Stimulated activated CD8-positive, alpha-beta memory T cell treated with anti-CD3 and anti-CD28 coated beads, Interleukin-4, amount 100 ng/mL, for 1 hour (primary cell): ENCODE measurements at places on chromosomes 2 and 18.

DNA sequence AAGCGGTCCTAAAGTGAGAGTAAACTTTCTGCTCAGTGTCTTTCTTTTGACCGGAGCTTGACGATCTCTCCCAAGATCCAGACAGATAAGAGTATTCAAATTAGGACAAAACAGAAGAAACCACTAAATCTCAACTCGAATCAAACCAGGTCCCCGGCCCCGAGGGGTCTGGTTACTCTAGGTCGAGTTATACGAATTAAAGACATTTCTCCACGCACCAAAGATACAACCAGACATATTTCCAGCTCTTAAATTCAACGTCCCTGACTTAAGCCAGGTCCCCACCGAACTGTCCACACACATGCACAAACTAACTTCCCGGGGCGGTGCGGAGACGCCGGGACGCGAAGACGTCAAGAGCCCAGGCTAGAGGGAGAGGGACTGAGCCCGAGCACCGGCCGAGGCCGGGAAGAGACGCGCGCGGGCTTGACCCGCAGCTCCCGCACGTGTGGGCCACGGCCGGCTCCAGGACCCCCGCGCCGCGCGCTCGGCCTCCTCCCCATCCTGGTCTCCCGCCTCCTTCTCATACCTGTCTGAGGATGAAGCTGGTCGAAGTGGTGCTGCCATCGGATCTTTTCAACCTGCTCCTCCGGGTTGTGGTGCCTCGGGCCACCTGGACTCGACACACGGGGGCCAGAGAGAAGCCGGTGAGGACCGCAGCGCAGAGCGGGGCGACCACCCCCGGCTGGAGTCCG lies 896 bp downstream of the CACNB4 start:
- DNase-seq = no peak

GRCh38 chr2:136141510-136142149 lies 23.7 kb upstream of the CXCR4 start:
- no peak for DNase-seq

DNA sequence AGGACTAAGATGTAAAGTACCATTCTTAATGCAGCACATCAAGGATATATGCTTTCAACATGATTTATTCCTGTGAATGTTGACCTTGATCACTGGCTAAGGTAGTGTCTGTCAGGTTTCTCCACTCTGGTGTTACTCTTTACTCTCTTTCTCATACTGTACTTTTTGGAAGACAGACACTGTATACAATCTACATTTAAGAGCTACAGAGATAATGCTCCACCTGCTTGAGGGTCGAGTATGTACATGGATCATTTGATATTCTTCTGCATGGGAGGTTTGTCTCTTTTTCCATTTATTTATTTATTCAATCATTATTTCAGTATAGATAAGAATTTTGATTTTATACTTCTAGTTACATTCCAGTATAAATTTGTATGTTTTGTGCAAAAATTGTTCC lies 199.5 kb upstream of the RGPD4 start:
- DNase-seq = no peak

DNA sequence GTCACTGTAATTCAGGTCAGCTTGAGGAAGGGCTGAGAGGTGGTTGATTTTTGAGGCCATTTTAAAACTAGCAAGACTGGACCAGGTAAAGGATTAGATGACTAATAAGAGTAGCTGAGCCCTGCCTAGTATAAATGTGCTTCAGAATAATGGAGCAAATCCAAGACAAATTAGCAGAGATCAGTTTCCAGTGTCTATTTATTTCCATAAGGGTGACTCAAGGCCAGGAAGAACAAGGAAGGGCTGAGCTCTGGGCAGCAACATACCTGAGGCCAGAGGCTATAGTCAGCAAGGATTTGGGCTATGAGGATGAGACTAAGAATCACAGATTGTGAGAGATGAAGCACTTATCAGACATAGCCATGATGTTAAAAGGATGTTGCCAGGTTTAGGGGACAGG lies 339.0 kb upstream of the LRRTM1 start:
- no peak for DNase-seq

GRCh38 chr2:120669121-120669952 lies 66.3 kb upstream of the GLI2 start:
- no peak for DNase-seq

DNA sequence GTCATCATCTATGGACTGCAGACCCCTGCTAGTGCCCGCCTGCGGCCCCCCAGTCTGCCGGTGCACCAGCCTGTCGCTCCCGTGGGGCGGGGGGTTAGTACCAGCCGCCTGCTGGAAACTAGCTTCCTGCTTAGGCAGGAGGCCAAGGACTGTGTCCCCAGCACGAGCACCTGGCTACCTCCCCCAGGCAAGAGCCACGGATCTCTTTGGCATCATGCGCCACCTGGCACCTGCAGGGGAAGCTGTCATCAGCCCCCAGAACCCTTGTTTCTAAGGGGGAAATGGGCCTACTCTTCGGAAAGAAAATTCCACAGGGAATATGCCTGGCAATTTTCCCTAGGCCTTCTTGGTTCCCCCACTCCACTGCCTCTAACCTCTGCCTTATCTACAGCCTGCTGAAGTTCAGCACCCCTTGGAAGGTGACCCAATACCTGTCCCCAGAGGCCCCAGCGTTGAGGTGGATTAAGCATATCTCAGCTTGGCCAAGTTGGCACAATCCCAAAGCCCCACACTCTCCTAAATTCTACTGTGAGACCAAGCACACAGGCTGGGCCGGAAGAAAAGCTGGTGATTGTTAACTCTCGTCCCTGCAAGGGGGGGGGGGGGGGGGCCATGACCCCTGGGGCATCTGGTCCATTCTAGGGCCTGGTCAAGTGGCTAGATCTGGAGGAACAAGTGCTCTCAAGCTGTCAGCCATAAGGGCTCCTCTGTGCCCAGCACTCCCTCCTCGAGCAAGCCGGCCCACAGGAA lies 62.0 kb upstream of the POMC start:
- DNase-seq = no peak

DNA sequence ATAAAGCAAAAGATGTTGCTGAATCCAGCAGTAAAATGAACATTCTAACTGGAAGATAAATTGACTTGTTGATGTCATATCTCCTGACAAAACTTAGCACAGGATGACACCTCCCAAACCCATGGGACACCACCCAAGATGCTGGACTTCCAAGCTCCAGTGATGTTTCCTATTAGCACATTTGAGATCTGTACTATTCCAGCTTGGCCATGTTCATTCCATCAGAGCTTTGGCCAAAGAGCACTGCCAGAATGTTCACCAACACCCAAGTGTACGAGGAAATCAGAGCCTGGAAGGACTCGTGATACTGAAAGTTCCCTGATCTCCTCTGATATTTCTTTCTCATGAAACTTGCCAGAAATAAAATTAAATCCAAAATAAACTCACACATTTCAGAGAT lies 44.7 kb downstream of the PID1 start:
- no peak for DNase-seq

DNA sequence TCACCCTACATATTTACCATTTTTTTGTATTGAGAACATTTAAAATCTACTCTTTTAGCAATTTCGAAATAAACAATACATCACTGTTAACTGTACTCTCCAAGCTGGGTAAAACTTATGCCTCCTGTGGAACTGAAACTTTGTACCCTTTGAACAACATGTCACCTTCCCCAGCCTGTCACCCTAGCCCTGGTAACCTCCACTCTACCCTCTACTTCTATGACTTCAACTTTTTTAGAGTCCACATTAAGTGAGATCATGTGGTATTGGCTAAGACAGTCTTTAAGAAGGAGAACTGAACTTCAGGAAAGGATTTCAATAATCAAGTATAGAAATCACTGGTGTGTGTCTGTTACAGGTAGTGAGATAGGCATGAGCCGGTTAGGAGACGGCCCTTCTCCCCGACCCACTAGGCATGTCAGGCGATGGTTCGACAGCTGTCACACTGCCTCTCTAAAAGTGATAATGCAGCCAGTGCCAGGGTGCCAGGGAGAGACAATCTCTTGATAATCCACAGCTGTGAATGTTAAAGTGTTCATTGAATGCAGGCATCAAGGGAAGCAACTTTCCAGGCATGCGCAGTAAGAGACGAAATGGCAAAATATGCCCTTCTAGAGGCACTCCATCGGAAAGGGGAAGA lies 74.6 kb upstream of the RNF152 start:
- DNase-seq = no peak

DNA sequence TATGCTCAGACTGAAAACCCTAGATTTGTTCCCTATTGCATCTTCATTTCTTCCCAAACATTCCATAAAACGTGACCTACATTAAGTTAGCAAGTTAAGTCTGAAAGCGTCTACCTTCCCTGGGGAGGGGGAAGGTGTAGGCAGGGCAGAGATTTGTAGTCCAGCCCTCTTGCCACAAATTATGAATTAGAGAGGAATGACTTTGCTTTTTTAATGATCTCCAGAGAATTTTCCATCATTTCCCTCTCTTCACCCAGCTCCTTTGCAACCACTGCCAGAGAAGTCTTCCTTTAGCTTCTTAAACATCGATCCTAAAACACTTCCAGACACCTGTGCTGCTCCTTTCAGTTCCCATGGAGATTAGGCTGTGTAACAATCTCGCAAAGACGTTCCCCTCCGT lies 1.2 kb downstream of the C2orf76 start:
- no peak for DNase-seq

- DNase-seq = no peak
Observed at GRCh38 chr2:8558096-8558495, 123.8 kb upstream of the ID2 start.

- no peak for DNase-seq
Observed at GRCh38 chr2:95026471-95027368, 1.2 kb downstream of the MAL start.

DNA sequence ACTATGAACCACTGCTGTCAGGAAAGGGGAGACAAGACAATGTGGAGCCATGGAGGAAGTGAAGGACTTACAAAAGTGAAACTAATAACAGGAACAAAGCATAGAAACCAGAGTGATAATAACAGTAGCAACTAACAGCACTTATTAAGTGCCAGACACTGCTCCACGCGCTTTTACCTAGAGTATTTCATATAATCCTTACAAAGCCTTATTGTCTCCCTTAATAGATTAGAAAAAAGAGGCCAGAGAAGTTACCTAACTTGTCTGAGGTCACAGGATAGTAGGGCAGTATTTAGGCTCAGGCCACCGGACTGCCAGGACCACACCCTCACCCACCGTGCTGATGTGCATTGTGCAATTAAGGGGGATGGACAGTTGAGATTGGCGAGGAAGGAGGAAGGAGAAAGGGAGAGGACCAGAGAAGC lies 98.6 kb upstream of the NFU1 start:
- DNase-seq = no peak

- DNase-seq = no peak
Observed at GRCh38 chr18:2627821-2628276, 27.7 kb upstream of the SMCHD1 start.

- no peak for DNase-seq
Observed at GRCh38 chr2:203543898-203544328, 8.8 kb upstream of the RAPH1 start.

DNA sequence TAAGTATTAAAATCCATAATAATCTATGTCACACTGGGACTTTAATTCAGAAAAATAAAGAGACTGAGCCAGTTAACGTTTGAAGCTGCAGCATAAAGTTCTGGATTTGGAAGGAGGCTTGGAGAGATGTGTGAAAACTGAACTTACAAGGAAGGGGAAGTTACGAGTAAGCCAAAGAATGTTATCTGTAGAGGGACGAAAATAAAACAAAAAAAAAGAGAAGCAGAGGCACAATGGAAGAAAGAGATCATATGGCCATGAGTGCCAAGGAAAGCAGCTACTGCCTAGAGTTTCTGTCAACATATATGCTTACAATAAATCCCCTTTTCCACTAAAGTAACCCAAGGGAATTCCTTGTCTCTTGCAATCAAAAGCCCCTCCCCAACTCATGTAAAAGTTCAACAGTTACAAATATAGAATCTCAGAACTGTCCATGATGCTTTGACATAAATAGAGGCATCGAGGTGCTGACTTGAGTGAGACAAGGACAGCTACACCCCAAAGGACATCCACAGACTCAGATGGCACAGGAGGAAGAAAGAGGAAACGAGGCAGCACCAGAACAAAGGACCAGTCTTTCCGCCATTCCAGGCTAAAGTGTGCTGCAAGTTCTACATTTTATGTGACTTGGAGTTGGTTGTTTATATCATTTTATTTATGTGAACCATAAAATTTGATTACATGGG lies 16.1 kb upstream of the ARL5A start:
- no peak for DNase-seq

GRCh38 chr2:68195096-68195495 lies 37.4 kb downstream of the PNO1 start:
- no peak for DNase-seq

GRCh38 chr2:141103216-141103615 lies 1027.6 kb downstream of the LRP1B start:
- DNase-seq = no peak

GRCh38 chr18:7146067-7146466 lies 28.5 kb upstream of the LAMA1 start:
- DNase-seq = no peak

DNA sequence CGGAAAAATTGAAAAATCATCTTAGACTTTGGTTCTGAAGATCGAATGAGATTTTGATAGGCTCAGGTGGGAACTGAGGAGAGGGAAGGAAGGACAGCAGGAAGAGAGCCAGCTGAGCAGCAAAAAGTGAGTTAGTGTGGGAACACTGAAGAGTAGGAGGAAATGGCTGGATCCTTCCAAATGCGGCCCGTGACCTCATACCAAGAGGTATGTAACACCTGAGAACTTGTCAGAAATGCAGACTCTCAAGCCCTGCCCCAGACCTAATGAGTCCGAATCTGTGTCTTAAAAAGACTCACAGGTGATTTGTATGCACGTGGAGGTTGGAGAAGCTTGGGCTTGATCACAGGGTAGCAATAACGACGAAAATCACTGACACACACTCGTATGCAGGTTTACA lies 42.0 kb downstream of the COL4A3 start:
- no peak for DNase-seq
